ENCODE measurements at places on chromosomes 2 and 18.

GRCh38 chr2:72427022-72427861, 279.6 kb upstream of the CYP26B1 start:
- no peak for DNase-seq

DNA sequence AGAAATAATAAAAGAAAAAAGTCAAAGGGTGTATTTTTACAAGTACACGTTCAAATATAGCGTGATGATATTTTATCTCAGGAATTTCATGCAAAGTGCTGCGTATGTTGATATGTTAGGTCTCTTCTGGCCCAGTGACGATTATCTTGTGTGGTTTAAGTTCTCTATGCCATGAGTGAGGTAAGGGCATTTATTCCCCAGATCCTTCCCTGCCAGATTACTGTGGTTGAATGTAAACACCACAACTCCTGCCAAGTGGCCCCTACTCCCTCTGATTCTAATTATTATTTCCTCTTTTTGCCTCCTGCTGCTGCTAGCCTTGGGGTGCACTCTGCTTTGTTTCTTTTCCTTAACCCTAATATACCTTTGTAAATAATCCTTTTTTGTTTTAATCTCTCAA, 12.2 kb downstream of the SCN2A start:
- no peak for DNase-seq

DNA sequence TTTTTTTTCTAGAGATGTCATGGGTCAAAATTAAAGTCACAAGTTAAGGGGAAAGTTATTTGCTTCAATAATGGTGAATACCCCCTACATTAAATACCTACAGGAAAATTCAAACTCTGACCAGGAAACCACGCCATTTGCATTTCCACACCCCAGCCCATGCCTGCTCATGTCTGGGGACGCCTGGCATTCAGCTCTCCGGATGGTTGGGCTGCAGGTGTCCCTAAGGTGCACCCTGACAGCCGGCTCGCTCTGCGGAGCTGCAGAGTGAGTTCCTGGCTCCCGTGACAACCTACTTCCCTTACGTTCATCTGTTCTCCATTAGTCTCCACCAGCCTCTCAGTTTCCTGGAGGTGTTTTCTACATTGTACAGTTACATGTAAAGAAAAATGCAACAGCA, 122.7 kb upstream of the RIOK3 start:
- DNase-seq = no peak

GRCh38 chr18:21472741-21473140, 127.8 kb downstream of the ESCO1 start:
- no peak for DNase-seq

GRCh38 chr2:121969166-121969565, 213.7 kb downstream of the TSN start:
- no peak for DNase-seq

- no peak for DNase-seq
These were observed 405.1 kb downstream of the GPD2 start for GRCh38 chr2:156841321-156841720.

DNA sequence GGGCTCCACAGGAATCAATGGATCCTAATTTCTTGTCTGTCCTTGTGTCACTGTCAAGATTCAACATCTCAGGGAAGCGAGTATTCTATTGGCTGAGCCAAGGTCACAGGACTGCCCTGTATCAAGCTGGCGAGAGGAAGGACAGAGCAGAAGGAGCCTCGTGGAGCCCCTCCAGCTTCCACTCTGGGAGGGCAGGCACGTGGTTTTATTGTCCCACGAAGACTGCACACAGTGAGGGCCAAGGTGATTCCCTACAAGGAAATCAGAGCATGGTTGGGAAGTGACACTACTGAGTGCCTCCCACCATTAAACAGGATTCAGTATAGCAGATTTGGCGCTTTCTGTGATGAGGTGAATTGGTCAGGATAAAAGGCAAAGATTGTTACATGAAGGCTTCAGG, 302.4 kb upstream of the CXCR4 start:
- no peak for DNase-seq

DNA sequence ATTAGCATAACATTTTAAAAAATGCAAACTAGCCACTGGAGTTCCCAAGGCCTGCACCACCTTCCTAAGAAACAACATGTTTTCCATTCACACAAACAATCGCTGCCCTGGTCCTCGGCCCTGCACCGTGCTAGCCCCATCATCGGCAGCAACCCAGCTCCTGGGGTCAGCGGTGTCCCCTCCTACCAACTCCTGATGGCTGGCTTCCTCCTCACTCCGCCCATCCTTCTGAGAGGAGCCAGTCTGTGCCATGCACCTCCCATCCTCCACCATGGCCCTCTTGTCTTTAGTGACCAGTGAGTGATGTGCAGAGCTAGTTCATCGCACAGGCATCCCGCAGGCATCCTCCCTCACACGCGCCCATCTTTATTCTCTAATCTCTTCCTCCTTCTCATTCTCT, 81.9 kb downstream of the LONRF2 start:
- DNase-seq = no peak

GRCh38 chr2:215059724-215060123, 78.7 kb downstream of the ABCA12 start:
- no peak for DNase-seq

DNA sequence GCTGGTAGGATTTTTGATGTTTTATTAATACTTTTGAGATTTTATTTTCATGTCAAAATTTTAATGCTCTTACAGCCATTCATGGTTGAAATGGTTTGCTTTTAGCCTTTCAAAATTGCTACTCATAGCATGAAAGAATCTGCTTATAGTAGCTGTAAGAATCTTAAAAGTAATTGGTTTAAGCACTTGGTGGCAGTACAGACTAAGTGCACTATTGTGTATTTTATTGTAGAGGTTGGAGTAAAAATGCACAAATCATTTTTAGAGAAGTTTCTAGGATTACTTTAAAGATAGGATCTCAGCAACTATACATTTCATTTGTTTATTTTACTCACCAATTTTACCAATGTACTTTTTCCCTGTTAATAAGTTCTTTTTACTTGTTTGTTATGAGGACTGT, 205.8 kb downstream of the SPAG16 start:
- no peak for DNase-seq

DNA sequence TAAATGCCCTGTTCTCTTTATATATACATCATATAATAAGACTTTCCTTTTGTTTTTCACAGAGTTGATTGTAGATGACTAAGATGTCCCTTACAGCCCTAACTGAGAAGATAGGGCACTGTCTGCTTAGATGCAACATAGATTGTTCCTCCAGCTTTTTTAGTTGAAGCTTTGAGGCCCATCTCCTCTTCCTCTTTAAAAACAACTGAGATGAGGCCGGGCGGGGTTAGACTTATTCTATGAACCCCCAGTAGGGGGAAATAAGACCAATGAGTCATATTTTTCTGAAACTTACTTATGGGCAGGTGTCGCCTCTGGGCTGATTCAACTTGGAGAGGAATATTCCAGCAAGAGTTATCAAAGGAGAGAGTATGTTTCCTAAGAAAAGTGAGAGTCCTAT, 84.6 kb downstream of the FBXO15 start:
- no peak for DNase-seq

DNA sequence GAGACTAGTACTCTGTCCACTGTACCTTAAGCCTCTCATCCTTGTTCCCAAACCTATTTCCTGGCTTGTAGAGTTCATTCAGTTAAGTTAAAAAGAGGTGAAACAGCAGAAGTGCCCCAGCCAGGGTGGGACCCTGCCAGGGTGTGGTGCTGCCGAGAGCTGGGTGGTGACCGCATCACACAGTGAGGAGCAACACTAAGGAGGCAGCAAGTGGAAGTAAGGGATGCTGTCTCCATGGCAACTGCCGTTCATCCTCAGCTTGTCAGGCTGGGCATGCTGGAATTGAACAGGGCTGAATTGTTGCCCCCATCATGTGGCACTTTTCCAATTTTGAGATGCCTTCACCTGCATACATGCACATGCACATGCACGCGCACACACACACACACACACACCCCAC, 77.0 kb downstream of the VSNL1 start:
- no peak for DNase-seq

DNA sequence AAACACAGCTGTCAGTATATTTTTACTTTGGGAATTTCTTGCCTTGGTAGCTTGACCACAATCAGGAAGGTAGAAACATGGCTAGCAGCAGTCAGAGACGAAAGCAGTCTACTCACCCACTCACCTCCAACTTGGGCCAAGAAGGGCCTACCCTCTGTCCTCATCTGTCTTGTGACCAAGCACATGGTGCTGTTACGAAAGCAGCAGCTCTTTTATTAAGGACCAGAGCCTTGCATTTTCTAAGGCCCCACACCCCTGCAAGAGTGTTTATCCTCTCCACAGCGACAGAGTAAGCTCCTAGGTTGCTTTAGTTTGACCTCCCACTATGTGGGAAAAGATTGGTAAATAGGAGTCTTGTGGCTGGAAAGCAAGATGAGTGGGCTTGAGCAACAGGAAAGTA, 31.3 kb upstream of the MSTN start:
- DNase-seq = no peak

GRCh38 chr2:134818321-134818720, 20.1 kb upstream of the ACMSD start:
- DNase-seq = no peak

GRCh38 chr2:46979571-46979979, 64.0 kb upstream of the MCFD2 start:
- no peak for DNase-seq

GRCh38 chr2:65357959-65358294, 74.5 kb downstream of the SPRED2 start:
- DNase-seq = no peak

DNA sequence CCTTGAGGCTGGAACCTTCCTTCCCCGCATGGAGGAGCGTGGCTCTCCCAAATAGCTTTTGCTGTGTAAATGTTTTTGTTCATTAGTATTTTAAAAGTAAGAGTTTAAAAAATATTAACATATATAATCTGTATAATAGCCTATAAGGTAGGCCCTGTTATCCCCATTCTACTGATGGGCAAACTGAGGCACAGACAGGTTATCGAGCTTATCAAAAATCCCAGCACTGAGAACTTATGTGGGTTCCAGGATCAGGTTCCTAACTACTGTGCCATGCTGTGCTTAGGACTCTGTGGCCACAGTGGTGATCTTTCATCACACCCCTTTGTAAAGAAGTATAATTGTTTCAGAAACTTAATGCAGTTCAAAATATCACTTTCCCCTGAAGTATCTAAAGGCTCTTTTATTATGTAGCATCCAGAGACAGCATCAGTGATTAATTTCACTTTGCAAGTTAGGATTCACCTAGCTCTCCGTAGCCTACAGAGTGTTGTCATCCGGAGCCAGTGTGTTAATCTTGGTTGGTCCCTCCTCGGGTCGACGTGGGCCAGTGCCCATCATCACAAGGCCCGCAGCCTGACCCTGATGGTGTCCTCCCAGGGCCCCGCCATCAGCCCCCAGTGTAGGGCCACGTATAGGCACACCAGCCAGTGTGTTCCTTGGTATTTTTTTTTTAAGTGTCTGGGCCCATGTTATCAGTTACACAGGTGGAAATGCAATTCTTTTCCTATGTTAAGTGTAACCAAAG, 28.7 kb downstream of the CABLES1 start:
- no peak for DNase-seq

DNA sequence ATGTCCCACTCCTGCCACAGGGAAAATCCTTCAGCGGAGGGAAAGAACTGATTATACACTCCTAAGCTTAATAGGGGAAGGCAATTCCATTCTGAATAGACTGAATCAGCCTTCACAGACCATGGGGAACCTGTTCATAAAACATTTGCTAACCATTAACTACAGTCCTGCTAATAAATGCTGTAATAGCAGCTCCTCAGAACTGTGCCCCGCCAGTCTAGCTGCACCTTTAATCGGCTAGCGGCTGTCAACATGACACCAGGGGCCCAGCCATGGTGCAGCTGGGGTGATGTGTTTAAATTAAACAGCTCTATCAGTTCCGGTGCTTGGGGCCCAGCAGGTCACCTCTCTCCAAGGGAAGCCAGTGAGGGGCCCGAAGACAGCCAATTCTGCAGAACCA, 77.8 kb downstream of the GALNT14 start:
- DNase-seq = no peak

DNA sequence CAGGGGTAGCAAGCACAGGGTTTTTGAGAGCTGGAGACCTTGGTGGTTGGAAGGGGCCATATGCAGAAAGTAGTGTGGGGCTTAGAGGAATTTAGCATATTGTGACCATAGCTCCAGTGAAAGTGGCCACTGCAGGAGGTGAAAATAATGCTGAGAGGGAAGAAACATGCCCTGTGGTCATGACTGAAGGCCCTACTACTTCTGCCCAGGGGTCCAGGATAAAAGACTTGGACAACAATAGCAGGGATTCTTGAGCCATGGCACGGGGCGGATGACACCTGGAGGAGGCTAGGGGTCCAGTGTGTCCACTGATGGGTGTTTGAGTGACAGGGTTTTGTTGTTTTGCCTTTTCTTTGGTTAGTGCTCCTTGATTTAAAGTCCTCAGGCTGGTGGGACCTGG, 694.6 kb downstream of the CPS1 start:
- no peak for DNase-seq

GRCh38 chr2:60028849-60029565, 524.4 kb downstream of the BCL11A start:
- DNase-seq = no peak

- no peak for DNase-seq
These were observed 84.8 kb downstream of the CCBE1 start for GRCh38 chr18:59612381-59612780.

DNA sequence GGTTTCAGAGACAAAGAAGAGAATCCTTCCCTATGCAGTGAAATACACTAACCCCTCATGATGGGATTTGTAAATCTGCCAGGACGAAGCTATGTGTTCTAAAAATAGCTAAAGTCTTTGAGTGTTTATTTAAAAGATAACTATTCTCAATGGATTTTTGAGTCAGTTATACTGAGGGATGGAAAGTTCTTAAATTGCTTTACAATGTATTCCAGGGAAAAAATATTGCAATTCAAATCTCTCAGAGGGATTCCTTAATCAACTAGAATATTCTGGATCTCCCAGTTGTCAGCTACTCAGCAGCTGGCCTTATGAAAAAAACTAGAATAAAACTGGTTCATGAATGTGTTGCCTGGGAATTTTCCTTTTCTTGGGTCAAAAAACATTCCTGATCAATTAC, 312.4 kb downstream of the PLCL1 start:
- DNase-seq = no peak

DNA sequence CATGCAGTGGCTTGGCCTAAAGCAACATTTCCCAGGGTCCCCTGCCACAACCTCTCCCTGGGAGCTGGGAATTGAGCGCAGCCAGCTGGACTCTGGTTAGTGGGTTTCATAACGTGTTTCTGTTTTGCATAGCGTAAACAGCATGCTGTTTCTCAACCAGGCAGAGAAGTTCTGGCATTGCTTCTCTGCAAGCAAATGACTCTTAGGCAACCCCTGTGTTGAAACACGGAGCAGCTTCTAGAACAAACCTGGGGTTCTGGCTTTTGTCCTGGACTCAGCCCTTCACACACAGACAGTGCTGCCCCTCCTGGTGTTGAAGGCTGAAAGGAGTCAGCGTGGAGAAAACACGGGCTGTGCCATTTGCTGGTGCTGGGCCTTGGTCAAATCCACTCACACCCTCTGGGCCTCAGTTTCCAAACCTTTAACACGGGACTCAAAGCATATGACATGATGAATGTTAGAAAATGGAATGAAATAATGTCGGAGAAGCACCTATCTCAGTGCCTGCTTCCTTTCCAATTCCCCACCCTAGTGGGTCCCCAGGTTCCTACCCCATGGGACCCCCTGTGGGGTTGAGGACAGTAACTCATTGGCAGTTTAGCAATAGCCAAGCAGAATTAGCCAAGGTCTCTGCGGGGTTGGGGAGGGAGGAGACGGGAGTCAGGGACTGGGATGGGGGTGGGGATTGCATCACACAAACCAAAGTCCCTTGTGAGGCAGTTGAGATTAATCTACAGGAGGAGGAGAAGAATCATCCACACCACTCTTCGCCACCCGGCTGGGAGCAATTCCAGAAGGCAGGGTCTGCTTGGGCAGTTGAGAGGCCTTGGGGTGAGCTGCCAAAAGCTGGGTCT, 30.2 kb upstream of the IL1R2 start:
- DNase-seq = no peak

- no peak for DNase-seq
These were observed 58.5 kb downstream of the MAIP1 start for GRCh38 chr2:200013906-200014305.
